ENCODE measurements at places on chromosomes 13 and 19.
A peak's percentile ranks its signal among the peaks of the same experiment; 100 is the strongest.

- DNase-seq, result no peak
Observed at GRCh38 chr13:113053376-113053775, 52.2 kb upstream of the F7 start.

DNA sequence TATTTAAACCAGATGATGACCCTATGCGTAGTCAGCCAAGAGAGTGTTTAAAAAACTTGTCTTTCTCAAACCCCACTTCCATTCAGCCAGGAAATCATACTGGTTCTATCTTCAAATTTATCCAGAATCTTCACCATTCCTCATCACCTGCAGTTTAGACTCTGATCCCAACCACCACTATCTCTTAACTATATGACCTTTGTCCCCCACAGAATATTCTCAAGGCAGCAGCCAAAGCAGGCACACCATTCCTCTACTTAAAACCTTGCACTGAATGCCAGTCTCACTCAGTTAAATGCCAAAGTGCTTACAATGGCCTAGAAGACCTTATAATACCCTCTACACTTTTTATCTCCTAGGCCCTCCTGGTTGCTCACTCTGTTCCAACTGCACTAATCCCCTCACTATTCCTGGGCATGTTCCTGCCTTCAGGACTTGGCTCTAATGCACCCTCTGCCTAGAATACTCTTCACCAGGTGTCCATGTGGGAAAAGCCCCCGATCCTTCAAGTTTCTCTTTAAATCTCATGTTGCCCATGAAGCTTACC lies 10.1 kb downstream of the SUCLA2 start:
- no peak for DNase-seq

- DNase-seq, result no peak
Observed at GRCh38 chr19:4897146-4897545, 5.5 kb downstream of the ARRDC5 start.

- no peak for DNase-seq
Observed at GRCh38 chr19:41928221-41928683, at the start of gene ERFL. Gene ERFL (minus strand): TSS chr19:41928449. CDS start chr19:41912919, 15,530 bp downstream.

- no peak for DNase-seq
Observed at GRCh38 chr13:48158290-48158689, 63.4 kb upstream of the MED4 start.

DNA sequence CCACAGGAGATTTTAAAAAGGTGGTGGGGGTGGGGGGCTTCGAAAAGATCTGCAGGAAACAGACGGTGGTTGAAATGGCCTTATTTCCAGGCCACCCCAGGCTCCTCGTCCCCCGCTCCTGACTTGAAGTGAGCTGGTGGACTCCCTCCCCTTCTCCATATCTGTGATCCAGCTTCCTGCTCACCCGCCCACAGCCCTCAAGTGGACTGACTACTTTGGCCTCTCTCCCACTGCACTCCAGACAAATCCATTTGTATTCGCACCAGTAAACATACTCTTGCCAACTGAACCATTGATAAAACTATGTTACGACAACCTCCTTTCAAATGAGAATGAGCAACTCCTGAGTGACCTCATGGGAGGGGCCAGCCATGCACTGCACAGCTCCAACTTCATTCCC lies 259.5 kb downstream of the COL4A1 start:
- DNase-seq, result peak; percentile 41

DNA sequence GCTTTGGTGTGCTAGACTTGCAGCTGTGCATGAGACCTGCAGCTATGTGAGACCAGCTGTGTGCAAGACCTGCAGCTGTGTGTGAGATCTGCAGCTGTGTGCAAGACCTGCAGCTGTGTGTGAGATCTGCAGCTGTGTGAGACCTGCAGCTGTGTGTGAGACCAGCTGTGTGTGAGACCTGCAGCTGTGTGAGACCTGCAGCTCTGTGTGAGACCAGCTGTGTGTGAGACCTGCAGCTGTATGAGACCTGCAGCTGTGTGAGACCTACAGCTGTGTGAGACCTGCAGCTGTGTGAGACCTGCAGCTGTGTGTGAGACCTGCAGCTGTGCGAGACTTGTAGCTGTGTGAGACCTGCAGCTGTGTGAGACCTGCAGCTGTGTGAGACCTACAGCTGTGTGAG lies 6.7 kb upstream of the DCUN1D2 start:
- DNase-seq, result no peak

DNA sequence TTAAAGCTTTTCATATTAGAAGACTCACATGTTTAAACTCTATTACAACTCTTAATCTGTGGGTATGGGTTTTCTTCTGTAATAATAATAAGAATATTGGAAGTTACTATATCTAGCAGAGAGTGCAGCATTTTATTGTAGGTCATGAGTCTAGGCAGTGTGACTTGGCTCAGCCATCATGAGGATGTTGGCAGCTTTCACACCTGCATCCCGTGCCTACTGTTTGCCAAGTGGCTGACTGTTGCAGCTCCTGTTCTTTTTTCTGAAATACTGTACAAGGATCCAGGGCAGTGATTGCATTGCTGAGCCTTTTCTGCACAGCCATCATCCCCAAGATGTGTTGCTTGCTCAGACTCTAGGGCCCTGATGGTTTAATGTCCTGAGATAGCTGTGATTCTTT lies 47.4 kb downstream of the MTUS2 start:
- no peak for DNase-seq

GRCh38 chr19:52897138-52897935 lies at the start of gene ZNF320:
Gene ZNF320 (minus strand): TSS chr19:52897635. CDS start chr19:52890255, 7,380 bp downstream.
- peak; percentile 98 for DNase-seq

- DNase-seq, result no peak
Observed at GRCh38 chr13:63540061-63540460, 2124.4 kb upstream of the PCDH20 start.

DNA sequence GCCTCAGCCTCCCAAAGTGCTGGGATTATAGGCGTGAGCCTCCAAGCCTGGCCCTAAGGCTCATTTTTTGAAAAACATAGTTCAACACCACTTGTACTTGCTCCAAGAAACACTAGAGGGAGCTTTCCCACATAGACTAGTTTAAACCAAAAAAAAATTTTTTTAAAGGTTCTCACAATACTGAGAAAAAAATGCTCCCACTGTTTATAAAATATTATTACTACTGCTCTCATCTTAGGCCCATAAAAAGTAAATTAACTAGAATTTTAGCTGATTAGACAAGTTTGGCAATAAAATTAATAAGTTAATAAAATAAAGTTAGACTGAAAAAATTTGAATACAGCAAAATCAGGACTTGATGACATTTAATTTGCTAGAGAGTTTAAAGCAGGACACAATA lies 109.5 kb downstream of the TBC1D4 start:
- peak; percentile 41 for DNase-seq

GRCh38 chr13:113223070-113223469 lies 13.7 kb downstream of the CUL4A start:
- DNase-seq, result no peak

GRCh38 chr19:13054626-13055212 lies 47.9 kb downstream of the LYL1 start:
- no peak for DNase-seq

GRCh38 chr13:100100115-100100879 lies 11.4 kb downstream of the PCCA start:
- DNase-seq, result peak; percentile 49

GRCh38 chr19:54803410-54803809 lies at the start of gene KIR2DL4:
Gene KIR2DL4 (plus strand): TSS chr19:54803610. CDS start chr19:54803652, 42 bp downstream.
- no peak for DNase-seq

DNA sequence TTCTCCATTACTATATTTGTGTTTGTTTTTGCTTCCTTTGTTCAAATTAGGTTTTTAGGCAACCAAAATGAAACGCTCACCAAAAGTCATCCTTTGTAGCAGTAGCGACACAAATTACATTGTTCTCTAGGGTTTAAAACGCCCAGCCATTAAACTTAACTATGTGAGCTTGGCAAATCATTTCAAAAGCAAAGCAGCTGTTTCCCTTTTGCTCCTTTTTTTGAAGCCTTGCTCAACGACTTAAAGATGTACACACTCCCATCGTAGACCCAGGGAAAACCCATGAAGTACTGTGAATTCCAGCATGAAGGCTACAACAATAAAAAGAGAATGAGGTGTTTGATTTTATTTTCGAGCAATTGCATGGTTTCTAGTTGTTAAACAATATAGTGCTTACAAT lies 106.7 kb downstream of the RAP2A start:
- DNase-seq, result no peak

GRCh38 chr13:100887729-100888151 lies 213.1 kb upstream of the TMTC4 start:
- DNase-seq, result no peak

DNA sequence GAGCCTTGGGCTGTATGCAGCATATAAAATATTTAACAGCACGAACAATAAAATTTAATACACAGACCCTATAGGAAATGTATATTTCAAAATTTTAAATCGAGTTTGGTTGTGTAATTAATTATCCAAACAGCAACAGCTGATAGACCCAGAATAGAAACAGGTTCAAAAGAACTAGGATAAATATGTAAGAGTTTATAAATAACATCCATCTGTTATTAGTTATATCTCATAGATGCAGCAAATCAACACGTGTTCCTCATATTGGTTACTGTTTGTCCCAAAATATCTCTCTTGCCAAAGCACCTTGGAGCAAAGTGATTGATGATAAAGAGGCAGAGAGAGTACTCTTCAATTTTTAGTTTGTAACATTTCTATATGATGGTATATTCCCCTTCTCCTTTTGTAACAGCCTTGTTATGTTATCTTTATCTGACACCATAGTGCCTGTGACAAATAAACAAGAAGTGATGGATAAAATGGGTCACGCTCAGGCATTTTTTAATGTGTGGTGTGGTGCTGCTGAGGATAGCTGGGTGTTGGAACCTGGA lies 260.6 kb upstream of the NBEA start:
- DNase-seq, result no peak

DNA sequence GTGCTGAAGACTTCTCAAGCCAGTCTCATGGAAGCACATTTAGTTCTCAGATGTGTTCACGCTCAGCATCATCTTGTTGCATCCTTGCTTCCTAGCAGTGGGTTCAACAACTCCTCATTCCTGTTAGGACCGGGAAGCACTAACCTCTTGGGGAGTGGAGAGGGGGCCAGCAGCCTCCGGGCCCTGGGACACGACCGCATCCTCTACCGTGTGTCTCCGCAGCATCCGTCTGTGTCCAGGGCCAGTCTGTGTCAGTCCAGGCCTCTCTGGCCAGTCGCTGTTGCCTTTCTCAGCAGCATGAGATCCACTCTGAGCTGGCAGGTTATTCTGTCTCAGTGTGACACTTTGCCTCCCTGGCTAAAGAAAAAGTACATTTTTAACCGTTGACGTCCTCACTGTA lies 17.0 kb downstream of the PDCD5 start:
- no peak for DNase-seq

- DNase-seq, result no peak
Observed at GRCh38 chr13:96338030-96338429, 248.1 kb downstream of the HS6ST3 start.

DNA sequence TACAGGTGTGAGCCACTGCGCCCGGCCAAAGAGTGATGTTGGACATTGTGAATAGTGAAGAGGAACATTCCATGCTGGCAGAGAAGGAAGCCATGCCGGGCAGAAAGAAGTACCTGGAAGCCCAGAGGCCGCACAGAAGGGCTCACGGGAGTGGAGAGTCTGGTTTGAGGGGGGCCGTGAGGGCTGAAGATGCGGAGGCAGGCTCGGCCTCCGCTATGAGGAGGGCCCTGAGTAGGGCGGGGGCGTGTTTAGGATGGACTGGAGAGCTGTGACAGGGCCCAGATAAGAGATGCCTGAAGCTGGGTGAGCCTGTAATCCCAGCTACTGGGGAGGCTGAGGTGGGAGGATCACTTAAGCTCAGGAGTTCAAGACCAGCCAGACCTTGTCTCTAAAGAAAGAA lies 1.6 kb downstream of the JOSD2 start:
- no peak for DNase-seq

- peak; percentile 28 for DNase-seq
Observed at GRCh38 chr13:23470790-23471614, 37.5 kb upstream of the SACS start.

DNA sequence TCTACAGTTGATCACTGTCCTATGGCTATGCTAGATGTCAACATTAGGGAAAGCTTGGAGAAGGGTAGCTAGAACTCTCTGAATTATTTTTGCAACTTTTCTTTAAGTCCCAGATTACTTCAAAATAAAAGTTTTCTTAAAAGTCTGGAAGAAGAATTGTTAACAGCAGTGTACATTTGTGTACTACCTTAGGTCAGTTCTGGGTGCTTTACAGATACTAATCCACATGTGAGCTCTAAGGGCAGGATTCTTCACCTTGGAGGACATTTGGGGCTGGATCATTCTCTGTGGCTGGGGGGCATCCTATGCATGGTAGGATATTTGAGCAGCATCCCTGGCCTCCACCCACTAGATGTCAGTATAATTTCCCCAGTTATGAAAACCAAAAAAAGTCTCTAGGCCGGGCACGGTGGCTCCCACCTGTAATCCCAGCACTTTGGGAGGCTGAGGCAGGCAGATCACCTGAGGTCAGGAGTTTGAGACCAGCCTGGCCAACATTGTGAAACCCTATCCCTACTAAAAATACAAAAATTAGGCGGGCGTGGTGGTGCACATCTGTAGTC lies 2.8 kb downstream of the BRME1 start:
- no peak for DNase-seq

GRCh38 chr13:89514534-89515312 lies 1832.8 kb upstream of the MIR17HG start:
- DNase-seq, result no peak

DNA sequence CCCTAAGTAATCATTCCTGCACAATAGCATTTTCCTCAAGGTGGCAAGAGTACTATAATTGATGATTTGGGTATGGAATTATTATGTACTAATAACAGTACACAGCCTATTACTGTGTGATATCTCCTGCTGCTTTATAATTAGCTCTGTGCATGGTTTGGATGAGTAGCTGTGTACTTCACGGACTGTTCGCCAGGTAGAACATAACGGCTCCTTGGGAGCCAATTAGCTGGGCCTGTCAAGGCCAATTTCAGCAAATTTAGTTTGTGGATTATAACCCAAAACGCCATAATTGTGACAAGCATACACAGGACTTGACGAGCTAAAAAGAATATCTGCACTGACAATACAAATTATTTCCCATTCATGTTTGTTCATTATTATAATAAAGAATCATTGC lies 1584.2 kb downstream of the SLITRK1 start:
- DNase-seq, result no peak

DNA sequence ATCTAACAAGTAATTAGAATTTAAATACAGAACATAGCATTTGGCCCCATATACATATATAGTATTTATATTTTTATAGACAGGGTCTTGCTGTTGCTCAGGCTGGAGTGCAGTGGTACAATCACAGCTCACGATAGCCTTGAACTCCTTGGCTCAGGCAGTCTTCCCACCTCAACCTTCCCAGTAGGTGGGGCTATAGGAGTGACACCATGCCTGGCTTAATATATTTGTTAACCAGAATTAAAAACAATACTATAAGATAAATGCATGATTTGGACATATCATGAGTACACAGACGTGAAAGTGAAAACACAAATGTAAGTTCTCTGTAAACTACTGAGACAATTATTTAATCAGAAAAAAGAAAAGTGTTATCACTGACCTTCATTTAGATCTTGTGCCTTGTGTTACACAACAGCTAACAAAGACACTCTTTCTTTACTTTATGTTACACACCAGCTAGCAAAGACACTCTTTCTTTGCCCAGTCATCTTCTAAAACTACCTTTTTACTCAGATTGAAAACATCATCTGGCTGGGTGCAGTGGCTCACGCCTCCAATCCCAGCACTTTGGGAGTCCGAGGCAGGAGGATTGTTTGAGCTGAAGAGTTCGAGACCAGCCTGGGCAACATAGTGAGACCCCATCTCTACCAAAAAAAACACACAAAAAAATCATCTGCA lies 22.6 kb downstream of the CARS2 start:
- no peak for DNase-seq

- no peak for DNase-seq
Observed at GRCh38 chr13:99282264-99283231, 24.4 kb upstream of the GPR18 start.

GRCh38 chr13:40315416-40316064 lies 350.9 kb downstream of the FOXO1 start:
- no peak for DNase-seq

GRCh38 chr13:113607056-113607888 lies 22.7 kb downstream of the TFDP1 start:
- peak; percentile 44 for DNase-seq

Measured in Ammon's horn (tissue), 1 donor.